ENCODE measurements at places on chromosomes 6 and 20.

GRCh38 chr6:151901009-151901411, 93.5 kb downstream of the ESR1 start:
- DNase-seq = no peak

DNA sequence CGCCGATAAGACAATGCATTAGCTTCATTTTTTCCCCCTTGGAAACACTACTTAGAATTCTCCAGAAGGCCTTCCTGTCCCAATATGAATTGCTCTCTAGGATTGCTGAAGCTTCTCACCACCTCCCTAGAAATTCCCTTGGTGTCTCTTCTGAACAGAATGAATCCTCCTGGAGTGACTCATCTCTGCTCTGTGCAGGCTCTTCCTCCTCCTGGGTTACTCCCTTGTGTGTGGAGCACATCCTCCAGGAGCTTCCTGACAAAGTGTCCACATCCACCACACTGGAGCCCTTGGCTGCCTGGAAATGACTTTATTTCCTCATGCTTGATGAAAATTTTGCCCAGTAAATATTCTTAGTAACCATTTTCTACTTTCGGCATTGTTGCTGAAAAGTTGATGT, 54.4 kb downstream of the DTNBP1 start:
- DNase-seq = peak; percentile 58

DNA sequence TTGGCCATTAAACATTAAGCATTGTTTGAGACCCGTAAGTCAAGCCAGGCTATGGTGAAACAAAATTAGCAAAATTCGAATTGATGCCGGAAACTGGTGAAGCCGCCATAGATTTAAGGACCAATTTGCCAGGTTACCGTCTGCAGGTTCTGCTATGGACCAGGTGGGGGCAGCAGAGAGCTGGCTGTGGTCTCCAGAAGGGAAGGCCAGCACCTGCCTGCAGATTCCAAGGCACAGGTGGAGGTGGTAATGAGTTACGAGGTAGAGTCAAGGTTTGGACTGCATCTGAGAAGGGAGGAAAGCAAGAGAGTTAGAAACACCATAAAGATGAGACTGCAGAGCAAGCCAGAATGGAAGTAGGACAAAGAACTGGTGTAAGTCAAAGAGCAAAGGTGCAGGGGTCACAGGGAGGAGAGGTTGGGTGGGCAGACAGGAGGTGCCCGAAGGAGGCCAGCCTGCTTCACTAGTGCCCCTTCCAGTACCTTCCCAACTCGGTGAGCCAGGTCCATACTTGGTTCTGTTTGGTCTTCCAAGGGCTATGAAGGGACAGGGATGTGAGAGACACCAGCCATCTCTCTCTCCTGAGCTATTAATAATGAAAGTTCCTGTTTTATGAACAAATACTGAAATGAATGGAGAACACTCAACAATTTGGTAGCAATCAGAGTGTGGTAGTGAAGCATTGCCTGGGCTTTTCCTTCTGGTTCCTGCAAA, 131.6 kb upstream of the ESR1 start:
- peak; percentile 85 for DNase-seq

DNA sequence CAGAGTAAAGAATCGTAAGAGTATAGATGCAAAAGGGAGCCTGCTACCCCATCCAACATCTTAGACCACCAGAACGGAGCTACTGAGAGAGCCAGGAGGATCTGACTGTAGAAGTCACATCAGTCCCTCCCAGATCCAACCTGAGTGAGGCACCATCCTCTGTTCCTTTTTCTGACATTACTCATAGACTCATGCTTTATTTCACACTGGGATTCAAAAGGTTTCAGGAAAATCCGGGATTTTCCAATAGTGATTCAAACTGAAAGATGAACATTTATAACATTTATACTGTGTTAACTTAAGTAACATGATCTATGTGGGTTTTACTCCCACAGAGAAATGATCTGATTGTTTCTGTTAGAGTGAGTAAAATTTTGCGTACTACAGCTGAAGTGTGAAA, 868.6 kb upstream of the GJE1 start:
- DNase-seq = no peak

DNA sequence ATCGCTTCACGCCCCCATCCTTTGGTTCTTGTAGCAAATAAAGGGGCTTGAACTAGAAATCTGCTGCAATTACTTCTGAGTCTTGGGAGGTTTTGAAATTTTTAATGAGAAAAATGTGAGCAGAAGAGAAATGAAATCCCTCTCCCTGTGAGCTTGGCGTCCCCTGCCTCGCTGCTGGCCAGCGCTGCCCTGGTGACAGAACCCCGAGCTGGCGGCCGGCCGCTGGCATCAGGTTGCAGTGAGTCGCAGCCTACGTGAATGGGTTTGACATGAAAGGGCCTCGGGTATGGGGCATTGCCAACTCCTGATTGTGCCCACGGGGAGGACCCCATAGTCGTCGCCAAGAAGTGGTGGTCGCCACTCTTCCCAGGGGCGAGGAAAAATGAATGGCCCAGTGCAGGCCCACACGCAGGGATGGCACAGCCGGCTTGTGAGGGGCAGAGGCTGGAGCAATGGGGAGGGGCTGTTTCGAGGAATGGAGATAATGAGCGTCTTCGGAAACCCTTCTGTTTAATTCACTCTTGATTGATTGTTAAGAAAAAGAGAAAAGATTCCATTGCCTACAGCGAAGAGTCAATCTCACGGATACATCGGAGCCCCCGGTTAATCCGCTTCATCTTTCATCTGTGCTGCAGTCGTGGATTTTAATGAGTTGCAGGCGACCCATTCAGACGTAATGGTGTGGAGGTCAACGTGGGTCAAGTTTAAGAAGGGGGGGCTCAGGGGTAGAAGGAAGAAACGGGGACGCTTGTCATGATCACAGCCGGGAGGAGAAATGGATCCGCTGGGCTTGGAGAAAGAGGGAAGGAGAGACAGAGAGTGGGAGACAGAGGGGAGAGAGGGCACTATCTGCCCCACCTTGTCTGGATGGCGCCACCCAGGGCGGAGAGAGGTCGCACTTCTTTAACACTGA, 380.1 kb downstream of the THBS2 start:
- DNase-seq = no peak

- no peak for DNase-seq
Observed at GRCh38 chr6:104591573-104592334, 268.0 kb downstream of the HACE1 start.

All from DMS53 (cell line).